ENCODE measurements at places on chromosomes 2 and 18.
A peak's percentile ranks its signal among the peaks of the same experiment; 100 is the strongest.

GRCh38 chr2:24181849-24182248 lies 7.0 kb downstream of the FAM228A start:
- no peak for DNase-seq

GRCh38 chr18:62281684-62282083 lies 43.4 kb upstream of the TNFRSF11A start:
- peak; percentile 66 for DNase-seq

DNA sequence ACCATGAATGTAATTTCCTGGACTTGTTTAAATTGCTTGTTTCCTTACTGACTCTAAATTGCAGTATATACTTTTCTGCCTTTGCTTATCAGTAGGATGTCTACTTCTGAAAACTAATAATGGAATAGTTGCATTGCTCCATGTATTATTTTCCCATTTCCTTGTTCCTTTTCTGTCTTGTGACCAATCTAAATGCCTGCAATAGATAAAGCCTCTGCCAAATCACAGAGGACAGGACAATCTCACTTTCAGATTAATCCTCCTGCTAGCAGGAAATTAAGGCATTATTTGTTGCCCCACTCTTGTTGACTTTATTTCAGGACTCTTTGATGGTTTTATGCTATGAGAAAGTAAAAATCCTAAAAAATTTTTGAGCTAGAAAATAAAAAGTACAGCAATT lies 4.7 kb upstream of the ESCO1 start:
- no peak for DNase-seq

- no peak for DNase-seq
Observed at GRCh38 chr2:64785245-64785644, 131.5 kb upstream of the SERTAD2 start.
